ENCODE measurements at places on chromosomes 7 and 10.

DNA sequence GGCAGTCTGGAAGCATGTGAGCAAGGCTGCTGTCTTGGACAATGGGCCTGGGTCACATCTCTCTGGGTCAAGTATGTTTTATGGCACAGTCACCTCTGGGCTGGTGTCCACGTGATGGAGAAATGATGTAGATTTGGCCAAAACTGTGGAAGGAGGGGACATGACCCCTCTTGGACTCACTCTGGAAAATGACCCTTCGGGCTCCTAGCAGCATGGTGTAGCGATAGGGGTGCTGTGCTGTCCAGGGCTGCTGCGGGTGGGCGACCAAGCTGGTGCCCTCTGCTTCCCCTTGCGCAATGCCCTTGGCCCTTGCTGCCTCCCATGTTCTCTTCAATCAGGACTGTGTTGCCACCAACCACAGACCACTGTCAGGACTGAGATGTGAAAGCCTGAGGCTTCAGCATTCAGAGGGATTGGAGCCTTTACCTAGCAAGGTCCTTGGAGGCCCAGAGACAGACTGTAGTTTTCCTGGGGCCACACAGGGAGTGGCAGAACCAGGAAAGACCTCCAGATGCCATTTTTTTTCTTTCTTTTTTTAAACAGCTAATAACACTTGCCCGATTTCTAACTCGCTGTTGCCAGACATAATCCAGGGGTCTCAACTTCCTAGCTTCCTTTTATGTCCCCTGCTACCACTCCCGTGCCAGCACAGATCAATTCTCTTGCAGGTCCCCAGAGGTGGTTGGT, 6.1 kb downstream of the CYP26A1 start:
- no peak for DNase-seq

DNA sequence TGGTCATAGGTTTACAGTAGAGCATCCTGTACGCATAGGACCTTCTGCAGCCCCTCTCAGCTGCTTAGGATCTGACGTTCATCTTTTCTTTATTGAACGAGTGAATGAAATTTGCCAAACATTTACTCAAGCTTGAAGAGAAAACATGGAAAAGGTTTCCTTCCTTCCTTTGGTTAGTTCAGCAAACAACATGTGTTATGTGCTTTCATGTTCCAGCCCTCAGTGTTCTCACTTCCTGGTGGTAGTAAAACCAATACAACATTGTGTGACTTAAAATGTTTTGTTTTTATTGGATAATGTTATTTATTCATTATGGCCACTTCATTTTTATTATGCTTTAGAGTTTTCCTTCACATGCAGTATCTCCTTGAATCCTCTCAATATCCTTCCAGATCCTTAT, 1.4 kb upstream of the CDCA7L start:
- DNase-seq = no peak

DNA sequence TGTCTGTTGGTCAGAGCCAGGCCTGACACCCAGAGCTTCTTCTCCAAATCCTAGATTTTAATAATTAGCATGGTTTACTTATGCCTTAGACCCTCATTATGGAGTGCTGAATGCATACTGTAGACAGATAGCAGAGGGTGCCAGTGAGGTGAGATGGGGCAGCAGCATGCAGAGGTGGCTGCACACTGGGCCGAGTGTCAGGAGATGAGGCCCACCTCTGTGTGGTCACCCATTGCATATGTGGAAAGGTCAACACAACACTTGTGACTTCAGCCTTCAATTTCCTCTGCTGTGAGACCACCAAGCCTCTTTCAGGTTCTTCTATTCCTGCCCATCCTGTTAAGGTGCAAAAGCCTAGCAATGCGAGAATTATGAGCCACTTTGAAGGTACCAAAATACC, 39.7 kb upstream of the NMT2 start:
- DNase-seq = no peak

DNA sequence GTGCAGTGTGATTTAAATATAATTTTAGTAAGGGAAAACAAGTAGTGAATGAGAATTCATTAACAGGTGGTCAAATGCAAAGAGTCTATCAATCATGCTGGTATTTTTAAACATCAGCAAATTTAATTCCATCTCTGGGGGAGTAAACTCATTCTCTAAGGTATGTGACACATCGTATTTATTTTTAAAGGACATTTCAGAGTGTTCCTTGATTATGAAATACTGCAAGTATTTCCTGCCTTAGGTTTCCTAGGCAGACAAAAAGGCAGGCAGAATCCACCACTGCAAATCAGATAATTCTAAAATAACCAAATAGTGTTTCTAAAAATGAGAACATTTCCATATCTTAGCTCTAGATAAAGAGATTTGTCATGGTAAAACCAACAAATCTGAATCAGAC, 193.8 kb downstream of the LRRTM3 start:
- DNase-seq = no peak

GRCh38 chr7:12805957-12806356, 118.5 kb downstream of the ARL4A start:
- no peak for DNase-seq

DNA sequence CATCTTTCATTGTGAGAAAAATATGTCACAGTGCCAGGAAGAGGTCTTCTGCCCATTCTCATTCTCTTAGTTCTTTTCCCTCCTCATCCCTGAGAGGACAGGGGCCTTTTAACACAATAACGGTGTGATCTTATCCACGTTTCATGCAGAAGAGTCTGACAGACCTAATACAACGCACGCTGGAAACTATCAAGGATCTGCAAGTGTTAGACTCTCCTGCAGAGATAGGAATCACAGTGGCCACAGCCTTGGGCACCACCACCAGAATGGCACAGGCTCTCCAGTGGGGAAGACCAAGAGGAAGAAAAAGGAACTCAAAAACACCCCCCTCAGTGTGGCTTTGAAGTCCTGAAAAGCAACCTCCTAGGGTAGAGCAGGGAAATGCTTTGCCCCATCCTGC, 72.6 kb upstream of the LAMB4 start:
- DNase-seq = no peak

DNA sequence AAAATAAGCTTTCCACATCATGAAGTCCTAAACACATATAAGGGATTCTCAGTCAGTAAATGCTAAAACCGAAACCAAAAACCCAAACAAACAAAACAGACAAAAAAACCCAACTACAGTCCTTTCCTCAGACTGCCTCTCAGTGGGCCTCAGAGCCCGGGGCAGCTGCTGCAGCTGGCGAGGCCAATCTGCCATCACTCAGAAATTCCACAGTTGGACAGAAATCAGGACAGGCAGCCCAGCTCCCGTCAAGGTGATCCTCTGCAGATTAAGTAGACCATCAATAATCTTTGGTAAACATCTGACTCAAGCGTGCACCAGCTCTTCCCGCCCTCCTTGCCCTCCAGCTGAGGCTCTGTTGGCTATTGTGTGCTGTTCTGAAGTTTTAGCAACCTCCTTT, 142.2 kb downstream of the ATXN7L1 start:
- no peak for DNase-seq

DNA sequence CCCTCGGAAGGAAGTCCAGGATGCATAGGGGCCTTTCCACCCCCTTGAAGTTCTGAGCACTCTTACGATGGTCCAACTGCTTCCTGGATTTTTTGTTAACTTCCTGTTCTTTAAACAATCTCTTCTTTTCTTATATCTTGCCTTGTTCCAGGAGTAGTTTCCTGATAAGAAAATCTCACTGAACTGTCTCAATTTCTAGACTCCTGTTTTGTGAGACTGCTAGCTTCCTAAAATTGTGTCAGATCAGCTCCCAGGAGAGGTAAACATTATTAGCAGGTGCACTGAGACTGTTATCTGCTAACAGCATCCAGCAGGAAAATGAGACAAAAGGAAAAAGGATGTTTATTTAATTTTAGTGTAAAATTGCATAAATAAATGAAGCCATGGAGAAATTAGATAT, 106.2 kb upstream of the PITRM1 start:
- no peak for DNase-seq

DNA sequence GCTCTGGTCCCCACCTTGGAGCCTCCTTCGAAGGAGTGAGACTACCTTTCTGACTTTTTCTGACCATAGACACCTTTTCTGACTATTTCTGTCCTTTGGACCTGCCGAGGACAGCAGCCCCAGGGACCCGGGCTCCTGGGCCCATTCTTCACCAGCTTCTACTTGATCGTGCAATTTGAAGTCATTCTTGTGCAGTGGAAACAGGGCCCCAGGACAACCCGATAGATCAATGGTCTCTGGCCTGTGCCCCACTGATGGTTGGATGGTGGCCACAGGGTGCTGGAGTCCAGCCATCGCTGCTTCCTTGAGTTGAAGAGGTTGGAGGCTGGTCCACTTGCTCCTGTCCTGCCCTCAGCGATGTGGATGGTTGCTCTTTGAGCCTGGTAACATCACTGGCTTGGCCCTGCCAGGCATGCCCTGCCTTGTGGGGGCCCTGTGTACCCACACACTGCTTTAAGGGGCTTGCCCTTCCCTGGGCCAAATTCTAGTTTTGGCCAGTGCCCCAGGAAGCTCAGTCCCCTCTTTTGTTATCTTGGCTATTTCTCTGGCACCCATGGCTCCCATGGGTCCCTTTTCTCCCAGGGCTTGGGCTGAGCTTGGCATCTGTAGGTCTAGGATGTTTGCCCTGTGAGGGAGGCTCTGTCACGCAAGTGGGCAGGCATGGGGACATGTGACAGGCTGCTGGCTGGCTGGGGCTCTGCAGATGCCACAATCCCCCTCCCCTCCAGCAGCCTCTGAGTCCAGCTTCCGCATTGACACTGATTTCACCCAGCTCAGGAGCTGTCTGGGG, 375.6 kb upstream of the NUPR2 start:
- no peak for DNase-seq

DNA sequence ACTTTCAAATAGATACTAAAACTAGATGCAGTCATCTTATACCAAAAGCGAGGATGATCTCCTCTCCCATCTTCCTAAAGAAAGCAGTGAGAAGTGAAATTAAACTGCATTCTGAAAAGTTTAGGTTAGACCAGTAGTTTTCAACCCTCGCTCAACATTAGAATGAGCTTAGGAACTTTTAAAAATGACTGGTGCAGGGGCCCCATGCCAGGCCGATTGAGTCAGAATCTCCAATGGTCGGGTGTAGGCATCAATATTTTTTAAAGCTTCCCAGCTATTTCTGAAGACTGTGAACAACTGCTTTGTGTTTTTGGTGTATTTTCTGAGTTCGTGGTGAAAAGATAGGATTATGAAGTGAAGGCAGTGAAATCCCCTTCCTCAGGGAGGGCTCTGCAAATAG, 146.0 kb downstream of the VTI1A start:
- DNase-seq = no peak

GRCh38 chr10:104424719-104425118, 71.1 kb downstream of the CFAP58 start:
- DNase-seq = no peak

- DNase-seq = no peak
These were observed 83.3 kb upstream of the PAX2 start for GRCh38 chr10:100662067-100662466.

GRCh38 chr10:113555751-113556150, 2.9 kb downstream of the HABP2 start:
- DNase-seq = no peak

DNA sequence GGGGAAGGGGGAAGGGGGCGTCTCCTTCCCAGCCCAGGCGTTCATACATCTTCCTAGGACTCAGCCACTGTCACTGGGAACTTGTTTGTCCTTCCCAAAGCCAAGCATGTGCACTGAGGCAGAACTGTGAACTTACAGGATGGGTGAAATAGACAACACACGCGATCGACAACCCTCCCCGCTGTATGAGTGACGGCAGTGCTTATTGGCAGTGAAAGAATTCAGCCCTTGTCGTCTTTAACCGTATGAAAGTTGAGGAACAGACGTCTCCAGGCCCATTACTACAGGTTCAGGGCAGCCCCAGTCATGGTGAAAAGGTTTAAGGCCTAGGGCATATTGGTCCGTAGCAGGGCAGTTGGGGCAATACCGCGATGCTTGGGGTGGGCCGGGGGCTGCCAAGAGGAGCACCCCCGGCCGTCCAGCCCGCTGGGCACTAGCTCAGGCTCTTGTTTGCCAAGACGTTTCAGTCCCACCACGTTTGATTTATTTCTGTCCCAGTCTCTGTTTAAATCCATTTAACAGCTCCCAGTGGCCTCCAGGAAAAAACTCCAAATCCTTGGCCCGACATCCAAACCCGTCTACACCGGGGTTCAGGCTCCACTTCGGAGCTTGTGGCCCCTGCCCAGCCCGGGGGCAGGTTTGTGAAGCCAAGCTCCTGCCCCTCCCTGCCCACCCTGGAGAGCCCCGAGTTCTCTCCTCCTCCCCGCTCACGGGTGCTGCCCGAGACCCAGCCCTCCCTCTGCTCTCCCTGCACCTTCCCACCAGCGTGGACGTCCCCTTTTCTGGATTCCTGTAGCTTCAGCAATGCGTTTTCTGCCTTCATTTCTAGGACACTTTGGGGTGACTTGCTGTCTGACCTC, 159.8 kb downstream of the DNAJB6 start:
- DNase-seq = no peak

DNA sequence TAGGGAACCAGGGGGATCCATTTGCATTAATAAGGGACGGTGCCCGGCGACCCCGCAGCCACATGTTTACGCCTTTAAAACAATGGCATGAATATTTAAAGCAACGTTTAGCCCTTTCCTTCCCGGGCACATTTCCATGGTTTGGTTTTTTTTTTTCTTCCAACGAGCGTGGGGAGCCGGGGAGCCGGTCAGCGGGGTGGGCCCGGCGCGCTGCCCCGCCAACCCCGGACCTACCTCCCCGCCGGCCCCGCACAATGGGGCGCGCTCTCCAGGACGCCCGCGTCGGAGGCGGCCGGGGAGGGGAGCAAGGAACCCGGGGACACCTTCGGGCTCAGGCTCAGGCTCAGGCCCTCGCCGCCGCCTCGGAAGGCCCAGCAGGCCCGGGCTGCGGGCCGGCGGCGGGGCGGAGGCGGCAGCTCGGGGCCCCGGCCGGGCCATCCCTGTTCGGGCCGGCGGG, 1.0 kb downstream of the SEPHS1 start:
- no peak for DNase-seq

- no peak for DNase-seq
These were observed 23.1 kb upstream of the SDHAF3 start for GRCh38 chr7:97094284-97094930.

- no peak for DNase-seq
These were observed 23.1 kb downstream of the TYW1 start for GRCh38 chr7:67019562-67020390.

- no peak for DNase-seq
These were observed 74.8 kb downstream of the VWA2 start for GRCh38 chr10:114313866-114314265.

DNA sequence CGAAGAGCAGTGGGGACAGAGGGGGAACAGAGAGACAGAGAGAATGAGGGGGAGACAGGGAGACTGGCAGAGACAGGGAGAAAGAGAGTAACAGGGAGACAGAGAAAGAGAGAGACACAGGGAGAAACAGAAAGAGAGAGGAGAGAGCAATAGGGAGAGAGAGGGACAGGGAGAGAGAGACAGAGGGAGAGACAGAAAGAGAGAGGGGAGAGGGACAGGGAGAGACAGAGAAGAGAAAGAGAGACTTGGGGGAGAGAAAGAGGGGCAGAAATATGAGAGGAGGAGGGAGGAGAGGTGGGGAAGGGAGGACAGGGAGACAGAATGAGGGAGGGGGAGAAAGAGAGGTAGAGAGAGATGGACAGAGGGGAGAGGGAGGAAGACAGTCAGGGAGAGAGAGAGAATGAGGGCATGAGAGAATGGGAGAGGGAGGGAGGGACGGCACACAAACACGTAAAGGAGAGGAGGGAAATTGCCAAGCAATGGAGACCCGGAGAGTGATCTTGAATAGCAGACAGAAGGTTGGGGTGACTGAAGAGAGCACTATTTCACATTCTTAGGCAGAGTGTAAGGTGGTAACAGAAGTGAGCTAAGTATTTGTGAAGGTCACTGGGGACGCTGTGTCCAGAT, 33.3 kb upstream of the KCNMA1 start:
- DNase-seq = no peak

- no peak for DNase-seq
These were observed 2.0 kb downstream of the GFRA1 start for GRCh38 chr10:116270771-116271592.

- DNase-seq = no peak
These were observed 69.2 kb upstream of the ADGRA1 start for GRCh38 chr10:133018491-133018890.
